Astrocyte (in vitro differentiated cells and primary cell): ENCODE measurements at places on chromosomes 11 and 22. TPM values are rescaled to one million over a fixed set of nuclear protein-coding genes. Genes with fewer than 3 reads are reported as not detected.

Gene AQP11
- 0.48 and 0.91 TPM in 2 replicates for total RNA-seq

DNA sequence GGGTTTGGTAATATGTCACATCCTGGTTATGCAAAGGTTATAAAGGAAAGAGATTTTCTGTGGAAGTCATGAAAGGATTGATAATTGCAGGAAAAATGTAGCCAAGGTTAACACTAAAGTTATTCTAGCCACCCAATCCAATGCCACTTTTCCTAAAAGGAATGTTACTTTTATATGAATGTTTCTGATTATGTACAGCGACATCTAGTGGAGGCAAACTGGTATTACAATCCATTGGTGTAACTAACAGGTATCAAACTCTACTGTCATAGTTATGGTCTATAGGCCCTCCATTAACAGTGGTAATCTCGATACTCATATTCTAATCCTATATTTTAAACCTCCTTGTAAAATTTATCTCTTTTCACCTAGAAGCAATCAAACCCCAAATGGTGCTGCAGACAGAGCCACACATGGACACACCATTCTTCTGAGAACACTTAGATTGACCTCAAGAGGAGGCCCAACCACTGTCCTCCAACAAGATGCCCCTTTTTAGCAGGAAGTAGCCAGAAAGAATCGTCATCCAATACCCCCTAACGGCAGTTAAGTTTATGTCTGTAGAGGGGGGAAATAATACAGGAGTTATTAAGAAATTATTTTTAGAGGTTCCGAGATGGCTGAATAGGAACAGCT lies 74.9 kb upstream of the RAG2 start:
- peak; percentile 36 for DNase-seq

- no peak for DNase-seq
Observed at GRCh38 chr11:12876988-12877387, 132.1 kb upstream of the RASSF10 start.

DNA sequence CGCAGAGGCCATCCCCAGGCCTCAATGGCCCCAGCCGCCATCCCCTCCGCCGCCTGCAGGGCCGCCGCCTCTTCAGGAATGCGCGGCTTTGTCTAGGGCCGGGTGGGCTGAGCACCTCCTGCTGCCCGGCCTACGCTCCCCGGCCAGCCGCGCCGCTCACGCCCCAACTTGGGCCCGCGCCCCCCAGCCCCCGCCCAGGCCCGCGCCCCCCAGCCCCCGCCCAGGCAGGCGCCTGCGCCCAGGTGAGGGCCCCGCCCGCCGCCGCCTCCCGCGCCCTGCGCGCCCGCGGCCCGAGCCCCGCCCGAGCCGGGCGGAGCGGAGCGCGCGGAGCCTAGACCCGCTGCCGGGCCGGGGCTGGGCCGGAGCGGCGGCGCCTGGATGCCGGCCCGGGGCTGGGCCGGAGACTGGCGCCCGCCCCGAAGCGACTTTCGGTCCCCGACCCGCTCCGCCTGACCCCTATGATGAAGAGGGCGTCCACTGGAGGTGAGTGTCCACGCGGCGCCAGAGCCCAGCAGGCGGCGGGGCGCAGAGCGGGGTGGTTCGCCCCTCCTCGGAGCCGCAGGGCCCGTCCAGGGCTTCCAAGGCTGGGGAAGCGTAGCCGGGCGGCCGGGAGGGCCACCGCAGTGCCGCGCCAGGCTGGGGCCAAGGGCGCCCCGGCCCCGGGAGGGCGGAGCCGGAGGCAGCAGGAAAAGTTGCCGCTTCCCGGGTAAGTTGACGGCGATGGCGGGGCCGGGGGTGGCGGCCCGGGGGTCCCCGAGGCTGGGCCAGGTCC lies 34.3 kb upstream of the PRODH start:
- DNase-seq: no peak

DNA sequence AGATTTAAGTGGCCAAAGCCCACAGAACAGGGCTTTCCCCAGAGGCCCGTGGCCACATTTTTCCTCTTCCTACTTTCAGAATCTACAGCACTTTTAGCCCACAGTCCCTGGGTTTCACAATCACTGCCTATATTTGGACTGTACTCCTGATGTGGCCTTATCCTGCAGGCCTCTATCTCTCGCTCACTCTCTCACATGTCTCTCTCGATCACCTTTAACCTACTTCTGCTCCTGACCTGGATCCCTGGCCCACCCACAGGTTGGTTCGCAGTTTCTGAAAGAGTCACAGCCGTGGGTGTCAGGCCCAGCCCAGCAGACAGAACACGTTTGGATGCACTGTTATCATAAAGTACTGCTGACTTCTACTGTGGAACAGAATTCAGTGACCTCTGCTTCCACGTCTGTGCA lies 55.5 kb downstream of the LARGE1 start:
- no peak for DNase-seq

Gene SHANK2
- 6.4 and 10.1 TPM in 2 replicates for total RNA-seq

DNA sequence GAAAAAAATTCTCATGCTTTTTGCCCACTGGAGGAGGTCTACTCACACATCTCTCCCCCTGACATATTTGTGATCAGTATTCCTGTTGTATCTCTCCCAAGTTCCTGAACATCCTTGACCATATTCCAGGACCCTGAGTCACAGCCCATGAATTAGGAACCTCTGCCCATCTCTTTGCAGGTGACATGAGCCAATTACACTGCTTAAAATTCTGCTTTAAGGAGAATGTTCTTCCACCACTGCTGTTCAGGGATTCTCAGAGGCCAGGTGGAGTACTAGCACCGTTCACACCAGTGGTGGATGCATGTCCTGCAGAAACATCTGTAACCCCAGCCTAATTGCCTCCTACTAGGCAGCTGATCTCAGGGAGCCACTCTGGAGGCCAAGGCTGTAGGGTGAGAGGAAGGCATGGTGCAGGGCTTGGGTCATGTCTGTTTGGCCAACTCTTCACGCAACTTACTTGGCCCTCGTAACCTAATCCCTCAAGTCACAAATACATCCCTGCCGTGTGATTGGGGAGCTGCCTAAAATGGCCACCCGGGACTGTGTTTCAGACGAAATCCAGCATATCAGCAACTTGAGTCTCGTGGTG lies 104.8 kb downstream of the GGTLC2 start:
- no peak for DNase-seq

Gene OR2AG1
- total RNA-seq: not detected in 2 replicates

Gene ENTHD1
- total RNA-seq: not detected in 2 replicates

GRCh38 chr11:68655406-68655805 lies 28.9 kb upstream of the GAL start:
- DNase-seq: peak; percentile 16

- no peak for DNase-seq
Observed at GRCh38 chr11:44615041-44615755, 49.7 kb downstream of the CD82 start.

Gene OR6Q1
- not detected in 2 replicates for total RNA-seq

- DNase-seq: peak; percentile 2
Observed at GRCh38 chr11:116189408-116190170, 583.2 kb downstream of the BUD13 start.

DNA sequence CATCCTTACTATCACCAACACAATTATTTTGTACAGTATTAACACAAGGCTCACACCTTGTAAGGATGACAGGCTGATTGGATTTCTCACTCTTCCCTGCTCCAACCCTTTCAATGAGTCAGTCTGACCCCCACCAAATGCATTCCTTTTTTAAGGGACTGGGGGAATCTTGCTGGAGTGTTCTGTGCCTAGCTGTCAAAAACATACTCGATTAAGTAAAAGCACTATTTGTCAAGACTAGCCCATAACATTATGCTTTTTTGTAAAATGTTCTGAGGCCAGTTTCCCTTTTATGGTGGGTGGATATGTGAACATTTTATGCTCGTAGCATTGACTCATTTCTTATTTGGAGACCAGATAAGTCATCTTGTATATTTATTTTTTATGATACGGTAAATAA lies 87.2 kb downstream of the PDHX start:
- DNase-seq: peak; percentile 39

Gene SLC1A2
- total RNA-seq: 0.14 and 0.25 TPM in 2 replicates

DNA sequence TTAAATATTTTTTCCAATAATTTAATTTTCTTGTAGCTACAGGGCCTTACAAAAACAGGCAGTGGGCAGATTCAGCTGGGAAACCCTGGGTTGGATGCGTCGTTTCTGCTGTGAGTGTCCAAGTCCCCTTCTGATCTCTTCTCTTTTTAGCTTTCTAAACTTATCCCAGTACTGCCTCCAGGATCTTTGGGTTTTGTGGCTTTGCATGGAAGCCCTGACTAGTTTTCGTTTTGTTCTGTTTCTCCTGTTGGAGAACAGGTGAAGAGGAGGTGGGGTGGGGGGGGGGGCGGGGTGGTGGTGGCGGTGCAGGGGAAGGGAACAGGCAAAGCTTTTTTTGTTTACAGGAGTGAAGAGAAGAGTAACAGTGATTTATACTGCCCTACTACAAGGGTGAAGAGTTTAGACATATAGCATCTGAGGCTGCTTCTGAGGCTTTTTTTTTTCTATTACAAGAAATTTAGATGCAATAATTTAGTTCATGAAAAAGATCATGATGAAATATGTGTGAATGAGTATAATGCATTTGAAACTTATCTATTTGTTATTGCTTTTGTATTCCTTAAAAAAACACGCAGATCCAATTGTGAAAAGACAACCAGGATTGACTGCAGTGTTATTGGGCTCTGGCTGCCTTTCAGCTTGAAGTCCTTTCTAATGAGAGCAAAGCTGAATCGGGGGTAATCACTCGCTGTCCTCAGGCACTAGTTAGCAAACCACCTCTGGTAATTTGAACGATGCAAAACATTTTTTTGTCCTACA lies 142.9 kb downstream of the NCAM1 start:
- no peak for DNase-seq

DNA sequence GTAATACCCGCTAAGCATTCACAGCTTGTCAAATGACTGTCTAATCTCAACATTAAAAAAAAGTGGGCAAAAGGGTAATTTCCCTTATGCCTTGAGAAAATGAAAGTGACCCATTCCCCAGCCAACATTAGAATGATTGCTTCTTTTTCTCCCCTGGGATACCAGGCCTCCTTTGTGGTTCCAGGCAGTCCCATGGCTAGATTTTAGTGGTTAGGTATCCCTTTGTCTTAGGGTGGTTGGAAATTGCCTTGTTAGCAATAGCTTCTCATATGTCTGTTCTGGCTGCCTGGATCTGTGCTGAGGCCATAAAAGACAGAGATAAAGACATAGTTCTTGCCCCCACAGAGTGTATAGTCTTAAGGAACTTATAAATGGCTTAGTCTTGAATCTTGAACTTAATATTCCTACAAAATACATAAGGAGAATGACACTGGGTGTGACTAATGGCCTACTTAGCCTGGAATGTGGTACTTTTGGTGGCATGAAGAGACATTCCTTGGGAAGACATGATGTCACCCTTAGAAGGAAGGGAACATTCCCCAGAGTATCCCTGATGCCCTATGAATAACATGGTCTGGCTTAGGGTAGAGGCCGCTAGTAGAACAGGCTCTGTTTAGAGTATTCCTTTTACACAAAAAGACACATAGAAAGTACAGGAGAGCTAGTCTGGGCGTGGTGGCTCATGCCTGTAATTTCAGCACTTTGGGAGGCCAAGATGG lies 90.3 kb downstream of the ZBTB16 start:
- no peak for DNase-seq

DNA sequence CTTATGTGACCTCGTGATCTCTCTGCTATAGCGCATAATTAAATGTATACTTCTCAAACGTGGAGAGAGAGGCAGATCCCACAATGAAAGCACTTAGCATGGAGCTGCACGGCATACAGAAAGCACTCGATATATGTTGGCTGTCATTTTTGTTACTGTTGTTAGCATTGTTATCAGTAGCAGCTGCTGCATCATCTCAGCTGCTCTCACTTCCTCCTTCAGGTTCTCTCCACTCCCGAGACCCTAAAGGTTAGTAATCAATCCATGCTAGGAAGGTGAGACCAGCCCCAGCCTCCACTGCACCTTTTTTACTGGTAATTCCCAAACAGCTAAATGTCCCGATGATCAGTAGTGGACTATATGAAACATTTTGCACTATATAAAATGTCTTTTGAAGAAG lies 13.4 kb upstream of the API5 start:
- no peak for DNase-seq

DNA sequence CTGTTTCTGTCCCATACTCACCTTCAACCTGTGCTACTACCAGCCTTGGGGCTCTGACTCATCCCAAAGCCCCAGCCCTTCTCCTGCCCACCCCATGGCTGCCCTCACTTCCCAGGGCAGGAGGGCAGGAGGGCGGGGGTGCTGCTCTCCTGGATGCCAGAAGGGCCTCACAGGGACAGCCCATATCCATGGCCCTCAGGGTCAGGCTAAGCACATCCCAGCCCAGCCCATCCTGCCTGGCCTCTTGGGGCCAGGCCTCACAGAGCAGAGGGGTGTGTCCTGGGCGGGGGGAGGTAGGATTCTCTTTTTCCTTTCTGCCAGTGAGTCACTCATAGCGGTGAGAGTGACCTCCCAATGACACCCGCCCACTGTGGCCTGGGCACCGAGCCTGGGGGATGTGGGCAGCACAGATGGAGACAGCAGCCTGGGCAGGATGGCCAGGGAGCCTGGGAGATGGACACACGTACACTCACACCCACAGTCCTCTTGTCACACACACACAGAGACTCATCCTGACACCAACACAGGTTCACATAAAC lies 2.4 kb downstream of the LTBP3 start:
- DNase-seq: peak; percentile 83
